ENCODE measurements at places on chromosomes 11 and 22. TPM values are rescaled to one million over a fixed set of nuclear protein-coding genes. Genes with fewer than 3 reads are reported as not detected.

- peaks cover 3% of the 10 kb centered on the region for H3K4me1 ChIP-seq
- H3K36me3 ChIP-seq = no peaks in the 10 kb centered on the region
- no peak overlapping the region for H3K27ac ChIP-seq
Observed at GRCh38 chr11:116890193-116890592, 52.8 kb upstream of the APOA1 start.

GRCh38 chr11:125939081-125939521 is 6.7 kb upstream of the VSIG10L2 start:
- no peaks in the 10 kb centered on the region for H3K27me3 ChIP-seq
- H3K36me3 ChIP-seq = no peaks in the 10 kb centered on the region
- no peak overlapping the region for H3K4me3 ChIP-seq
- no peak overlapping the region for H3K27ac ChIP-seq
- no peak for DNase-seq

Gene YPEL4
- total RNA-seq = 2.3 TPM

DNA sequence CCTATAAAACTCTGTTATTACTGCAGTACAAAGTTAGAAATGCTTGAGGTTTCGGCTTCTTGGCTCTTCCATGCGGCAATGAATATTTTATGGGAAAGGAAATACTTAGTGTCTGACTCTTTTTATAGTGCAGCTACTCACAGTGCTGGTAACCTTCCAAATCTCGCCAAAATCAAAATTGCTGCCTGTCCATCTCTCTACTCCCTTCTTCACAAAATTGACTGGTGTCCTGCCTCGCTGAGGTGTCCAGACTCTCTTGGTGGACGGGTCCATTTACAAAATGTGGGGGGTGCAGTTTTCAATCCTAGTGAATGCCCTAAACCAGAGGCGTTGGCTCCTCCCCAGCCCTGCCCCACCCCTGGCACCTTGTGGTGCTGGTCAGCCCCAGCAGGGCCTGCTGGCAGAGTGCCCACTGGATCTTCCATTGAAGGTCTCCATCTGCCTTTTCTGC is 73.5 kb downstream of the ZBTB16 start:
- H3K36me3 ChIP-seq = no peaks in the 10 kb centered on the region
- H3K27me3 ChIP-seq = no peaks in the 10 kb centered on the region
- peak; percentile 27 for DNase-seq
- H3K27ac ChIP-seq = no peak overlapping the region
- no peaks in the 10 kb centered on the region for H3K4me1 ChIP-seq

Gene CFAP300
- total RNA-seq = 7.9 TPM

Gene SEC14L6
- total RNA-seq = 0.66 TPM

DNA sequence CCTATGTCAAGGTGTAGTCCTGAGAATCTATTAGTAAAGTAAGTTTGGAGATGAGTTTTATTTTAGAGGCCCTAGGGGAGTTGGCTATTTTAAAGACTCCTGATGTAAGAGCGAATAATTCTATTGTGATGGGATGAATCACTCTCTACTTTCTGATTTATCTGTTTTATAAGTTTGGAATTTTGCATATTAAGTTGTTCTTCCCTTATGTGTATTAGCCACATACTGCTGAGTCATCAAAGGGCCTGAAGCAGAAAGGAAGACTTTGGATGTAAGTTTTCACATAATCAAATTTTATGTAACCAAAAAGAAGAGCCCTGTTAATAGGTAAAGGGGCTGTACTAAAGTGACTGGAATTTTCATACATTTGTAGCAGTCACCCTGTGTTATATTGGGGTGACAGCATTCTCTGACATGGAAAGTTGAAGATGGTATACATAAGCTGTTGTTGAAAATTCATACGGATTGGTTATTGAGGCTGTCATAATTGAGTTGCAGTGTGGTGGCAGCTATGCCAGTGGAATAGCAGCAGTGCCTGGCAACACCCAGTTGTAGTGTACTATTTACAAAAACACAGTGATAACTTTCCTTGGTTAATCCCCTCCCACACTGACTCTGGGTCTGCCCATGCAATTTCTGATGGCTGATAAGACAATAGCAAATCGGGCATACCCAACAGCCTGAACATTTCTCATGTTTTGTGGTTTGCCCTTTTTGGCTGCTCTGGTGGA is 90.6 kb upstream of the NTM start:
- H3K4me1 ChIP-seq = no peaks in the 10 kb centered on the region
- peak; percentile 12 for DNase-seq
- H3K4me3 ChIP-seq = no peak overlapping the region
- no peaks in the 10 kb centered on the region for H3K36me3 ChIP-seq
- H3K27ac ChIP-seq = no peak overlapping the region

DNA sequence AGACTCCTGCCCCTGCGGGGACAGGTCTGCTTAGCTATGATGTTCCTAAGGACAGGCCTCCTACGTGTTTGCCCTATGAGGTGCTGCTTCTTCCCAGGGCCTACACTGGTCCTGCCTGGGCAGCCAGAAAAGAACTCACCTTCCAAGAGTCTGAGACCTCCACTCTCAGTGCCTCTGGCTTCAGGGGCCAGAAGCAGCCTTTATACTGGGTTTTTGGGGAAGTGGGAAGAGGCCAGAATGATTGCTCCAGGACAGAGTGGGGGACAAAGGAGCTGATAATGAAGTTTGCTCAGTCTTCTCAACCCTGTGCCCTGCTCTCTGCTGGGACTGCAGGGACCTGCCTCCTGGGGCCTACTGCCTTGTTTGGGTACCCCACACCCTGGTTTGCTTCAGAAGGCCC is at the start of gene PRG3:
Gene PRG3 (minus strand): TSS at position 176 of the 400 bp plus-strand sequence. CDS start 442 bp downstream, outside the sequence.
- H3K27ac ChIP-seq = no peak within 1 kb of the TSS
- H3K4me3 ChIP-seq = no peak within 1 kb of the TSS
- H3K36me3 ChIP-seq = no peaks in the 10 kb centered on the region

- no peak overlapping the region for H3K4me3 ChIP-seq
- no peaks in the 10 kb centered on the region for H3K4me1 ChIP-seq
- peaks cover 11% of the 10 kb centered on the region for H3K27me3 ChIP-seq
- DNase-seq = no peak
Observed at GRCh38 chr11:76790251-76790650, 7.1 kb downstream of the TSKU start.

- peaks cover 30% of the 10 kb centered on the region for H3K36me3 ChIP-seq
- peaks cover 8% of the 10 kb centered on the region for H3K4me1 ChIP-seq
- peak overlapping the region; percentile 3 for H3K27ac ChIP-seq
- no peak overlapping the region for H3K4me3 ChIP-seq
- no peaks in the 10 kb centered on the region for H3K27me3 ChIP-seq
- no peak for DNase-seq
Observed at GRCh38 chr11:46307369-46307768, 29.9 kb downstream of the CREB3L1 start.

- DNase-seq = no peak
- no peaks in the 10 kb centered on the region for H3K4me1 ChIP-seq
- H3K4me3 ChIP-seq = no peak overlapping the region
- no peaks in the 10 kb centered on the region for H3K36me3 ChIP-seq
- H3K27ac ChIP-seq = no peak overlapping the region
Observed at GRCh38 chr22:17678817-17679385, 40.3 kb downstream of the BCL2L13 start.

GRCh38 chr11:15653191-15653710 is 538.5 kb downstream of the INSC start:
- H3K27me3 ChIP-seq = no peaks in the 10 kb centered on the region
- H3K4me1 ChIP-seq = peaks cover 10% of the 10 kb centered on the region
- H3K4me3 ChIP-seq = no peak overlapping the region
- H3K27ac ChIP-seq = no peak overlapping the region
- DNase-seq = no peak

DNA sequence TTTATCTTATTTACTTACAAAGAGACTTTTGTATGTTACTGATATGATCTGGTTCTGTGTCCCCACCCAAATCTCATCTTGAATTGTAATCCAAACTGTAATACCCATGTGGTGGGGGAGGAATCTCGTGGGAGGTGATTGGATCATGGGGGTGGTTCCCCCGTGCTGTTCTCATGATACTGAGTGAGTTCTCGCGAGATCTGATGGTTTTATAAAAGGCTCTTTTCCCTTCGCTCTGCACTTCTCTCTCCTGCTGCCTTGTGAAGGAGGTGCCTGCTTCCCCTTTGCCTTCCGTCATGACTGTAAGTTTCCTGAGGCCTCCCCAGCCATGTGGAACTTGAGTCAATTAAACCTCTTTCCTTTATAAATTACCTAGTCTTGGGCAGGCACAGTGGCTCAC is 42.4 kb upstream of the WNT7B start:
- DNase-seq = no peak
- H3K4me1 ChIP-seq = peaks cover 3% of the 10 kb centered on the region
- H3K27me3 ChIP-seq = no peaks in the 10 kb centered on the region
- H3K27ac ChIP-seq = no peak overlapping the region

DNA sequence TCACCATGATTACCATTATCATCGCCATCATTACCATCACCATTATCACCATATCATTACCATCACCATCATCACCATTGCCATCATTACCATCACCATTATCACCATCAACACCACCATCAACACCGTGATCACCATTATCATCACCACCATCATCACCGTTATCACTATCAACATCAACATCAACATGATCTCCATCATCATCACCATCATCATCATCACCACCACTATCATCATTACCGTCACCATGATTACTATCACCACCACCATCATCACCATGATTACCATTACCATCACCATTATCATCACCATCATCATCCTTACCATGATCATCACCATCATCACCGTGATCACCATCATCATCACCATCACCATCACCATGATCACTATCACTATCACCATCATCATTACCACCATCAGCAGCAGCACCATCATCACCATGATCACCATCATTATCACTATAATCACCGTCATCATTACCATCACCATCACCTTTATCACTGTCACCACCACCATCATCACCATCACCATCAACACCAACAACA is 753.7 kb downstream of the BRD1 start:
- no peaks in the 10 kb centered on the region for H3K36me3 ChIP-seq
- H3K27me3 ChIP-seq = no peaks in the 10 kb centered on the region
- no peak overlapping the region for H3K27ac ChIP-seq
- H3K4me1 ChIP-seq = no peaks in the 10 kb centered on the region
- no peak overlapping the region for H3K4me3 ChIP-seq

Gene VSTM5
- total RNA-seq = 0.51 TPM

DNA sequence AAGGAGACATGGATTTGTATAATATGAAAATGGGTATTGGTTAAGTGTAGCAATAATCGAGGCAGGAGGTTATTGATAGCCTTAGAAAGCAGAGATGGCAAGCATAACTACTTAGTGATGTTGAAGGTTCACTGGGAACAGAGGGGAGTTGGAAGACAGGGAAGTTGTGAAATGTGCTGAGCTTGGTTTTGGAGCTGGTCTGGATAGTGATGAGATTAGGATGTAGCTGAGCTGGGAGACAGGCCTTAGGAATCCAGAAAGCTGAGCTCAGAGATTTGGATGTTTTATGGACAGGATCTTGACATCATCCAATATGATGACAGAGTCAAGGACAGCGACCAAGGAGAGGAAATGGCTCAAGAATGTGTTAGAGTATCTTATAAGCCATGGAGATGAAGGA is 113.1 kb downstream of the ARHGAP42 start:
- H3K4me3 ChIP-seq = no peak overlapping the region
- H3K36me3 ChIP-seq = no peaks in the 10 kb centered on the region
- no peak overlapping the region for H3K27ac ChIP-seq

- peaks cover 4% of the 10 kb centered on the region for H3K27me3 ChIP-seq
- no peak for DNase-seq
- no peaks in the 10 kb centered on the region for H3K4me1 ChIP-seq
- no peak overlapping the region for H3K27ac ChIP-seq
Observed at GRCh38 chr11:134333312-134333711, 1.5 kb downstream of the GLB1L2 start.

Gene PKNOX2
- 1.0 TPM for total RNA-seq

GRCh38 chr22:37626144-37626543 is 13.3 kb upstream of the SH3BP1 start:
- H3K4me1 ChIP-seq = no peaks in the 10 kb centered on the region
- H3K36me3 ChIP-seq = peaks cover 21% of the 10 kb centered on the region
- DNase-seq = no peak

Gene MRGPRD
- total RNA-seq = not detected

Gene OR10A2
- total RNA-seq = not detected

GRCh38 chr11:114218508-114218907 is 77.7 kb upstream of the NNMT start:
- DNase-seq = no peak
- H3K4me1 ChIP-seq = no peaks in the 10 kb centered on the region
- no peak overlapping the region for H3K27ac ChIP-seq
- no peak overlapping the region for H3K4me3 ChIP-seq

- H3K4me3 ChIP-seq = no peak overlapping the region
- H3K4me1 ChIP-seq = no peaks in the 10 kb centered on the region
- no peak for DNase-seq
- H3K36me3 ChIP-seq = no peaks in the 10 kb centered on the region
- H3K27me3 ChIP-seq = peaks cover 3% of the 10 kb centered on the region
- no peak overlapping the region for H3K27ac ChIP-seq
Observed at GRCh38 chr22:36918586-36919284, 5.3 kb downstream of the CSF2RB start.

DNA sequence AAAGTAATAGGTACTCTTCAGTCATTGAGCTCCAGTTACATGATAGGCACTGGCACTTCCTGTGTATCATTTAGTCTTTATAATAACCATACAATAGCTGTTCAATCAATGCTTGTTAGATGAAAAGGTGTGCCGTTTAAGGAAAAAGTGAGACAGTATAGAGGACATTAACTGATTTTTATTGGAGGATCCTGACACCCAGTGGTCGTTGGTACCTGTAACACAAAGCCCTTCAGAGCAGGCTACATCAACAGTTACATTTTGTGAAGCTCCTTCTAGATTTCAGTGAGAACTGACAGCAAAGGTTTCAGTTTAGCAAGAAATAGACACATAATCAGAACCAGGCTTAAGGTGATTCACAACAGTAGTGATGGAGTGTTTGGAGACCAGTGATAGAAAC is 44.2 kb downstream of the CCDC81 start:
- no peak overlapping the region for H3K27ac ChIP-seq
- DNase-seq = no peak
- H3K4me3 ChIP-seq = no peak overlapping the region
- no peaks in the 10 kb centered on the region for H3K4me1 ChIP-seq
- no peaks in the 10 kb centered on the region for H3K27me3 ChIP-seq

DNA sequence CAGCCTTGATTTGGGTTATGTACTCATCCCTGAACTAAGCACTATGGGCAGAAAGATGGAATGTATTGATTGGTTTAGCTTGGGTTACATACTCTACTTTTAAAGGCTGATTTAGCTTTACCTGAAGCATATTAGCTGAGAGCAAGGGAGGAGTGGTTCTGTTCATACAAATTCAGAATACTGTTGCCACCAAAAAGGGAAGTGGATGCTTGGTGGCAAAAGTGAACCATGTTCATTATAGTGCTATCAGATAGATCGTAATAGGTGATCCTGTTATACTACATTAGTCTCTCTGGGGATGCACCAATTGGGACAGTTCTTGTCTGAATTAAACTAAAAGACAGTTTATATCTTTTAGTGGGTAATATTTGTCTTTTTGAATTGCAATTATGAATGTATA is 44.5 kb upstream of the RRM1 start:
- no peaks in the 10 kb centered on the region for H3K36me3 ChIP-seq
- H3K27me3 ChIP-seq = no peaks in the 10 kb centered on the region
- H3K27ac ChIP-seq = no peak overlapping the region
- no peak for DNase-seq
- H3K4me3 ChIP-seq = no peak overlapping the region

Data from fibroblast of lung (primary cell).